ENCODE measurements at places on chromosomes 4 and X.

DNA sequence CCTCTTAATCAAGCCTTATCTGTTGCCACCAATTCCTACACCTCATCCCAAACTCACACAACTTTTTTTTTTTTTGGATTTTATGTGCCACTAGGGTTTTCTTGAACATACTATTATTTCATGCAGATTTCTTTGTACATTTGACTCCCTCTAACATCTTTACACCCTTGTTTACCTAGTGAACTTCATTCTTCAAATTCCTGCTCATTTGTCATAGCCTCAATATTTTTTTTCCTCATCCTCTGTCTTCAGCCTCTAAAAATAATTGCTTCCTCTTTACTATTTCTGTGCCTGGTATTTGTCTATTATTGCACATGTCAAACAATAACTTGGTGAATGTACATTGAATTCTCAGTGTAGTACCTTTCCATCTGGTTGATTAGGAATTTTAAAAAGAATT, 22.0 kb downstream of the NBDY start:
- no peak for DNase-seq

DNA sequence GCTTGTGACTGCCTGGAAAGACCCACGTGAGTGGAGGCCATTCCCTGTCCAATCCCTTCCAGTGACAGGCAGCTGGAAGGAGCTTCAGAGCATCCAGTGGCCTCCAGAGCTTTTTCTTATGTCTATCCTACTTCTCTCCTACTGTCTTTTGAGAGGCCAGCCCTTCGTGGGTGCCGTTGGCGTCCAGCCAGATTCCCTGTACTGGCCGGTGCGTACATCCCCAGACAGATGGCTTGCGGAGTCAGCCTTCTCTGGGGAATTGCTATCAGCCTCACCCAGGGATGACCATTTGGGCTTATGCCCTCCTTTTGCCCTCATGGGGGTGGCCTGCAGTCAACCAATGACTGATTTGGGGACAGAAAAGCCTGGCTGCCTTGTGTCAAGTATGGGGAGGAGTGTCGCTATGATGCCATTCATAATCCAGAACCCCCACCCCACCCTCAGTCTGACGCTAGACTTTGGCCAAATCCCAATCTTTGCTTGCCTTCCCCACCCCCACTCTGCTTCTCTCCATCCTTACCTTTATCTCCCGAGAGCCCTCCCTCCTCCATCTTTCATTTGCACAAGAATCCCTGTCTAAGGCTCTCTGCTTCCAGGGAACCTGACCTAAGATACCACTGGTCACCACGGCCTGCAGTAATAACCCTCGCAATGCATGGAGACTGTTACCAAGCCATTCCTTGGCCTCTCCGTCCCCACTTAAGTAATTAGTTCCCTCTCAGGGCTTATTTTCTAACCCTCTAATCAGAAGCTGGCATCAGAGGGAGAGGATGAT, 150.3 kb upstream of the BCOR start:
- no peak for DNase-seq

DNA sequence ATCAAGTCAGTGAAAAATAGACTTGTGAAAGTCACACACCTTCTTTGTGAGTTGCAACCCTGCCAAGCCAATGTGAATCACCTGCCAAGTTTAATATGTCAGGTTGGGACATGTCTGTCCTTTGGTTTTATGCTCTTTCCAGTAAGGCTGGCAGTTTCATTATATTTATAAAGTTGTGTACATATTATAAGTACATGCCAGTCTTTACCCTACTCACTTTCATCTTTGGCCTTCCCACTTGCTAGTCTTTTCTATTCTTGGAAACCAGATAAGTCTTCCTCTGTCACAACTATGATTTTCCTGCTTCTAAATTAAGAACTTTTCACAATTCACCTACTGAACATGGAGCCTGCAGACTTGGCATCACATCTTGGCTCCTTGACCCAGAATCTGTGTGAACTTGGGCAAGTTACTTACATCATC, 680.7 kb upstream of the BOD1L1 start:
- no peak for DNase-seq

DNA sequence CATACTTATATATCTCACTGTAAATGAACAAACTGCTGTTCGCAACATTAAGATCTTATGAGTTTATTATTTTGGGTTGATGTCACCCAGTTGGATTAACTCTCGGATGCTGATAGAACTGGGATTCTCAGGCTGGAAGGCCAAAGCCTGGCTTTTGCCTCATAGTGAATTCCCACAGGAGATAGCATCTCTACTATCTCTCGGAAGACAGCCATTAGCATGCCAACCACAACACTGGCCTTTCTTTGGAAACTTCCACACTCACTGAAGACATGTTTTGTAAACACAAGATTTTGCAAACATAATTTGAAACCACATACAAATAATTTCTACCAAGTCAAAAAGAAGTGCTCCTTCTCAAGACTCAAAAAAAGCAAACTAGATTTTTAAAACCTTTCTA, 4.5 kb upstream of the ATP6AP2 start:
- no peak for DNase-seq

- DNase-seq = no peak
Measured at GRCh38 chr4:38210396-38211114, 250.4 kb downstream of the PTTG2 start.

DNA sequence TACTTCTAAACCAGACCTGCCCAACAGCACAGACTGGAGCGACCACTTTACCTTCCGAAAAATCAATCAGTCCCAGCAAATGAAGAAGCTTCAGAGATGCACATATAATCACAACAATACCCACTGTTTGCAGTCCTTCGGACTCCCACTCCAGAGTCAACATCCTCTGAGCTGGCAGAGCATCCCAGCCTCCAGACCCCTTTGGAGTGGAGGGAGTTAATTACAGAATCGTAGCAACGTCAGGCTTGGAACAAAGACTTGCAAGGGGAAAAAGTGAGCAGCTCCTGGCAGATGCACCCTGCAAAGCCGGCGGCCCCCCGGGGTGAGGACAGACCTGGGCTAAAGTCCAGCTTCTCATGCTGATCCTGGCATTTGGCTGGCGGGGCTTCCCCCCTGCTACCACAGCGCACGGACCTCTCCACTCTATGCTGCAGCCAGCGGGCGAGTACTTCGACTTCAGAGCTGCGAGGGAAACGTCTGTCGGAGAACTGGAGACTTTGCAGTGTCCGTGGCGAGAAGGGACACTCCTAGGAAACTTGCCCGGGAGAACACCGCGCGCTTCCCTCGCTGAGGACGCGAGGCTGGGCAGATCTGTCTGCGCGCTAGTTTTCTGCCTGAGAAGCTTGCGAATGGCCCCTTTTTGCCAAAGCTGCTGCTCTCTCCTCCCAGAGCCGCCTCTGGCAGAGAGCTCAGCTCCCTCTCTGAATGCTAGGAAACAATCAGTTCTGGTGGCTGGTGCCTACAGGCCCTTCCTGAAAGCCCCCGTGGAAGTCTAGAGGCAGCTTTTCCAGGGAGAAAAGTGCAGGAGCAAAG, 283.7 kb downstream of the PACRGL start:
- no peak for DNase-seq

GRCh38 chrX:19795307-19795706, 92.1 kb downstream of the SH3KBP1 start:
- DNase-seq = no peak

DNA sequence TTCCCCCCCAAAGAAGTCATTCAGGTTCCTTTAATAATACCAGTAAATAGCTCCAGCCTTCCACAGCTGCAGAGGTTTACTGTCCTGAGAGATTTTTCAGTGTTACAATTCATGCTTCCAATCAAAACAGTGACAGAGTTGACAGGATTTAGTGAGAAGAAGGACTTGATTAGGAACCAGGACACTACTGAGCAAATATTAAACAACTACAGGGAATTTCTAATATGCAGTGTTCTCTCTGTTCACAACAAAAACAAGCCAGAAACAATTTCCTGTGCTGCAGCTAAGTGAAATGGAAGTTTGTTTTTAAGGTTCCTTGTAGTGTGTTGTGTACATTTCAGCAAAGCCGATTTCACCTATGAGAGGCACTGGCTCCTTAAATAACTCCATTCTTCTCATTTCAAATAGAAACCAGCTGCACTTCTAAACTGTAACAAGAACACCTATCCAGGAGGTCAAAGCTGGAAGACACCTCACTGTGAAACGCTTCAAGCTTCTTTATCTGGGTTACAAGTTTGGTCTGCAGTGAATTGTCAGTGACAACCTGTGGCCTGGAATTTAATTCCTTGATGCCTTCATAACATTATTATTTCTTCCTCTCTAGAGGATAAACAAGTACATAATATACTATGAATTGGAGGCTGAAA, 149.3 kb downstream of the RASL11B start:
- no peak for DNase-seq

- no peak for DNase-seq
Measured at GRCh38 chr4:140789759-140790158, 33.6 kb upstream of the TBC1D9 start.

All from stimulated activated CD4-positive, alpha-beta T cell treated with anti-CD3 and anti-CD28 coated beads, Interleukin-1b, Interleukin-23, amount 100 ng/mL, for 1 hour (primary cell).